Foreskin melanocyte (primary cell): ENCODE measurements at places on chromosomes 16 and 17.
A peak's percentile ranks its signal among the peaks of the same experiment; 100 is the strongest.

DNA sequence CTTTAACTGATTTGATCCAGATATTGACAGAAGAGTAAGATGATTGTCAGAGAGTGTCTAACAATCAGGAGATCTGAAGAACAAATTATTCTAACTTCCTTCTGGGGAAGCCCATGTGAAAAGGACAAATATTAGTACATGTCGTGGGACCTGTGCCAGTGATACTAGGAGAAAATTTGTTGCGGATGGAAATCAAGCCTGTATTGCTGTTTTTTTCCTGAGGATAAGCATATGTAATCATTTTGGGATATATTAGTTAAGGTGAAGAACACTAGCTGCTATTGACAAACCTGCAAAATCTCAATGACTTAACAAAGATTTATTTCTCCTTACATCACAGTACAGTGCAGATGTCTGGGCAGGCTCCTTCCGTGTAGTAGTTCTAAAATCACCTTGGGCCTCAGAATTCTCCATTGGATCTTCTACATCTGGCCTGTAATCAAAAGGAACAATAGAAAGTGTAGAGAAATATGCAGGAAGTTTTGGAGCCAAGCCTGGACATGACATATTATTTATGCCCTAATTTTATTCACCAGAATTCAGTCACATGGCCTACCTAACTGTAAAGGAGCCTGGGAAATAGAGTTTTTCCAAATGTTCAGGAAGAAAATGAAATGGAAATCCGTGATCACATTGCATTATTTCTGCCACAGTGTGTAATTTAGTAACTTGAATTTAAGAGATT is 58.3 kb downstream of the CYB561 start:
- DNase-seq, result no peak

DNA sequence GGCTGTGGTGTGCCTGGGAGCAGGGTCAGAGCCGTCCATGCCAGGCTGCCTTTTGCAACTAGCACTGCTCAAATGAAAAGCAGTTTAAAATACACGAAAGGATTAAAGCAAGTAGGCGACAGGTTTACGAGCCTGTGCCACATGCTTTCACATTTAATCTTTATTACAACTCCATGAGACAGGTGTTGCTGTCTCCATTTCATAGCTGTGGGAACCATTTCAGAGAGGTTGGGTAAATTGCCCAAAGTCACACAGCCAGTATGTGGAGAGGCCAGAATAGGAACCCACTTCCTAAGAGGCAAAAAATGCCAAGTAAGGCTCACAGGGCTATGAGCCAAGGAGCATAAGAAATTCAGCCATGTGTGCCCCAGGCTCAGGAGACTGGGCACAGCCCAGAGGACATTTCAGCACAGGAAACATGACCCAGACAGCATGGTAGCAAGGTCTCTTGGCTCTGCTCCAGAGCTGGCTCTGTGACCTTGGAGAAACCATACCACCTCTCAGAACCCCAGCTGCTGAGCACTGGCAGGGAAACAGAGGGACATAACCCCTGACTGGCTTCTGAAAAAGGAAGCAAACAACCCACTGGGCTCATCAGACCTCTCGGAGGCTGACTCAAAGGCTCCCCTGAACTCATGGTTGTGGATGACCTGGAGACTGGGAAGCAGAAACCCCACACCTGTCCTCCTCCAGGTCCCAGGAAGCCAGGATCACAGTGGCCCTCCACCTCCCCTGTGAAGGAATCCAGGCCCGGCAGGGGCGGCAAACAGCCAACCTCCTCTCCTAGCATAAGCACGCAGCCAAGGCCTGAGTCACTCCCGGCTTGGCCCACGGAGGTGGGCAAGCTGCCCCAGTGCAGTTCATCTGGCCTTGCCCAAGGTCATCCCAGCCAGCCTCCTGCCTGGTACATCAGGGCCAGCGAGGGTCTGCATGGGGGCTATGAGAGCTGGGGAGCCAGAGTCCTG is 40.3 kb upstream of the MRPS23 start:
- DNase-seq, result no peak

DNA sequence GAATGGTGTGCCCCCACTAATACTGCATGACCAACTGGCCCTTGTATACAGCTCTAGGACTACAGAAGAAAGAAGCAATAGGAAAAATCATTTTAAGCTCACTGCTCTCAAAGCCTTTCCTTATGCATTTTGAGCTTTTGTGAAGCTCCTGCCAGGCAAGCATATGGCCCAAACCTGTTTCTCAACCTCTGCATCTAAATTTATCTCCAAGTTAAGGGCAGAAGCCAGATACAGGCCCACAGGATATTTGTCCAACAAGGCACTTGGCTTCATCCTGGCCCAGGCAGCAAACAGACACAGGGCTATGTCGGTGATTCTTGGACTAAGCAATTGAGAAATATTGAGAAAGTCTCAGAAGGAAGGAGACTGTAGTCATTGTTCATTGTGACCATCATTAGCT is 43.9 kb downstream of the CCT6B start:
- no peak for DNase-seq

DNA sequence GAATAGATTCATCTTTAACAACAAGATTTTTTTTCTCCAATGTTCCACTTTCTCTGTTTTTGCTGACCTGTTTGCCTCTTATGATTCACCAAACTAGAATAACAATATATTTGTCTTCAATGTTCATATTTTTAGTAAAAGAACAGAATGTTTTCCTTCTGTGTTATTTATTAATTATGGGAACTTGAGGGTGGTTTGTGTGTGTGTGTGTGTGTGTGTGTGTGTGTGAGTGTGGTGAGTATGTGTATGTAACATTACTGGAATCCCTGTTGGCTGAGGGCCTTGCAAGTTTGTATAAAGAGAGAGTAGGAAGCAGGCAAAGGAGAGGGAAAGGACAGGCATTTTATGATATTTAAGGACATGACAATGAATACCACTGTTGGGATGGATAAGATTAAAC is 13.8 kb downstream of the STXBP4 start:
- DNase-seq, result peak; percentile 7
